Activated T-cell treated with anti-CD3 and anti-CD28 coated beads, Interleukin-2, amount 50 U/mL, for 72 hours (primary cell): ENCODE measurements at places on chromosomes 5 and 9. TPM values are rescaled to one million over a fixed set of nuclear protein-coding genes. Genes with fewer than 3 reads are reported as not detected.
A peak's percentile ranks its signal among the peaks of the same experiment; 100 is the strongest.

DNA sequence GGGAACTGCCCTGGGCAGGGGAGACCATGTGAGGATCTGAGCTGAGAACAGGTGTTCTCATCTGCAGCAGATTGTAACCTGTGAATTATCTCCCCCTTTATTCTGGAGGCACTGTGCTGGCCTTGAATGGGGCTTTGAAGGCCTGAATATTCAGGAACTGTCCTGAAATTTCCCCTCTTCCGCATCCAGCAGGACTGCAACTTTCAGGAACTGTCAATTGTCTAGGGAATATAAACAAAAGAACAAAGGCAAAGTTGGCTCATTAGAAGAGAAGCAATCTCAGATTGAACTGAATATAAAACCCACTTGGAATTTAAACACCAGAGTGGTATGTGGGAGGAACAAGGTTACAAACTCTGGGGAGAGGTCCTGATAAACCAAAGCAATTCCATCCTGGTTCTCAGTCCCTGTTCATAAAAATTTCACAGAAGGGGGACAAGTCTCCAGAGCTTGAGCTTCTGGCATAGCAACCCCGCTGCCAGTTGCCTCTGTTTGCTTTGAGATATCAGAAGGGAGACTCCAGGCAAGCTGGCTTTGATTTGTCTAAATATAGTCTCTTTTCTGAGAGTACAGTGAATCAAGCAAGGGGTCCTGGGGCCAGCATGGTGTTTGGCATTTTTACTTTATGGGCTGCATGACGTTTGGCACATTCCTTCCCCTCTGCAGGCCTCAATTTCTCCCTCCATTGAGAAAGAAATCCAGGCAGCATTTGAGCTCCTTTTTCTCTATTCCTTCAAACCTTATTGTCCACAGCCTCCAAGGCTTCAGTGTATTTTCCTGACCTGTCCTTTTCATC lies 47.5 kb downstream of the ADRB2 start:
- DNase-seq = no peak
- peaks cover 6% of the 10 kb centered on the region for H3K27me3 ChIP-seq
- no peaks in the 10 kb centered on the region for H3K36me3 ChIP-seq
- no peak overlapping the region for H3K27ac ChIP-seq
- H3K4me1 ChIP-seq = no peaks in the 10 kb centered on the region

Gene BTNL3
- 0.10 TPM for total RNA-seq

GRCh38 chr5:147512659-147513379 lies 3.0 kb upstream of the DPYSL3 start:
- H3K36me3 ChIP-seq = peaks cover 2% of the 10 kb centered on the region
- H3K4me1 ChIP-seq = peaks cover 6% of the 10 kb centered on the region
- no peak overlapping the region for H3K4me3 ChIP-seq
- H3K27ac ChIP-seq = no peak overlapping the region
- H3K27me3 ChIP-seq = peaks cover 28% of the 10 kb centered on the region

Gene FBN2
- not detected for total RNA-seq

GRCh38 chr9:97710356-97711222 lies 13.4 kb upstream of the XPA start:
- H3K36me3 ChIP-seq = no peaks in the 10 kb centered on the region
- H3K27ac ChIP-seq = no peak overlapping the region
- peaks cover 23% of the 10 kb centered on the region for H3K4me1 ChIP-seq

GRCh38 chr9:109270971-109271925 lies 49.6 kb downstream of the EPB41L4B start:
- peaks cover 2% of the 10 kb centered on the region for H3K36me3 ChIP-seq
- H3K27me3 ChIP-seq = peaks cover 5% of the 10 kb centered on the region
- H3K4me1 ChIP-seq = no peaks in the 10 kb centered on the region

DNA sequence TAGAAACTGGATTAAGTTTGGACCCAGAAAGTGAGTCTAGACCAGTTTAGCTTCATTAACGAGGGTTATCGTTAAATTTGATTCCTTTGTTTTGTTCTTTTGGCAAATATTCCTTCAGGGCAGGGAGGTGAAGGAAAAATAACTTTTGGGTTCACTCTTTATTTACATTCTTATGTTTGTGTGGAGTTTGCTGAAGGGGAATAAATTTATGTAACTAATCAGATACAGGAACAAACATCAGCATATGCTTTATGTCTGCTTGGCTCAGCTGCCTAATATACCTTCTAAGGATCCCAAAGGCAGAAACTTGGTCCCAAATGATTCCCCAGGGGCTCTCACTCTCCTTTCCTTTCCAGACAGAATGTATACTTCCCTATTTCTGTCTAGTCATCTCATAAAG lies 132.4 kb downstream of the MCTP1 start:
- no peaks in the 10 kb centered on the region for H3K4me1 ChIP-seq
- H3K36me3 ChIP-seq = peaks cover 1% of the 10 kb centered on the region
- DNase-seq = no peak

DNA sequence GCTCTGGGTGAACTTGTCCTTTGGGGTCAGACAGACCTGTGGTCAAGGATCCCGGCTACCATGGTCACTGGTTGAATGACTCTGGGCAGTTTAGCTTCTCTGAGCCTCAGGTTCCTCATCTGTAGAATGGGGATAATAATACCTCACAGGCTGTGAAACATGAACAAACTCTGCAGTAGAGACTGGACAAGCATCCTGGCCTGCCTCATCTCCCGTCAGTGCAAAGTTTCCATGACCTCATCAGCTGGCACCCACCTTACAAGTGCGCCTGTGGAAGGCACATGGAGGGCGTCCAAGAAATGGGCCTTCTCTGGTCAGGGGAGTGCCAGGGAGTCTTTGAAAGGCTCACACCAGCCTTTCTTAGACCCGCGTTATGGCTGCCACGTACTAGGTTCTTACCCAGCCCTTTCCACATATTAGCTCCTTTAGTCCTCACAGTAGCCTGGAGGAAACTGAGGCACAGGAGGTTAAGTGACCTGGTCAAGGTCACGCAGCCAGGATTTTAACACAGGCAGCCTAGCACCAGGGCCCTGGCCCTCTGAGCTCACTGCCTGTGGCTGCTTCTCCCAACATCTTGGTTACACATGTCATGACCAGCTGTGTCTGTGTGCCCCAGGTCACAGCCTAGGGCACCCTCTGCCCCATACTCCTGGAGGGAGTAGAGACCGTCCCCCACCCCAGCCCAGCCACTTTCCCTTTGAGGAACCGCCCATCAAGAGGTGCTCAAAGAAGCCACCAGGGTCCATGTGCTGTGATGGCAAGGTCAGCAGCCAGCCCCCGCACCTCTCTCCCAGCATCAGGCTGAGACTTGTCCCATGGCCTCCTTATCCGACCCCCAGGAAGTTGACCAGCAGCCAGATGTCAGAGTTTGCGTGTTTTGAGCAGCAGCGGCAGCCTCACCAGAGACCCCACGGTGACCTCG lies 39.4 kb upstream of the RPL26L1 start:
- H3K4me1 ChIP-seq = peaks cover 9% of the 10 kb centered on the region
- no peaks in the 10 kb centered on the region for H3K27me3 ChIP-seq
- no peak overlapping the region for H3K27ac ChIP-seq

Gene DCTN3
- 79.2 TPM for total RNA-seq

DNA sequence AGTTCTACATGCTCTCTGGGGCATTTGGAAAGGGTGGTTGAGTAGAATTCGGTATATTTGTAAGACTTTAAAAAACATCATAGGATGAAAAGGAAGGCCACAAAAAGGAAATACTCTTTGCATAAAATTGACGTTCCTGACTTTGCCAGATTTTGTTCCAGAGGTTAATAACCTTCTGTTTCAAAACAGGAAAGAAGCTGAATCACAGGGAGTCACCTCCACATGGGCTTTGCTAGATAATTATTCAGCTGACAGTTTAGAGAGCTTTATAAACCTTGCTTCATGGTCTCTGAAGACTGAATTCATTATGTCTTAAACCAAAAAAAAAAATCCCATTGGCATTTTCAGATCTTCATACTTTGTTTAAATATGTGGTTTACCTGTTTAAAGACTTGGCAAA lies 203.7 kb downstream of the SEMA6A start:
- H3K27ac ChIP-seq = no peak overlapping the region
- no peak overlapping the region for H3K4me3 ChIP-seq
- H3K27me3 ChIP-seq = no peaks in the 10 kb centered on the region
- H3K4me1 ChIP-seq = peaks cover 16% of the 10 kb centered on the region

- H3K27me3 ChIP-seq = no peaks in the 10 kb centered on the region
- no peak overlapping the region for H3K4me3 ChIP-seq
- H3K4me1 ChIP-seq = peaks cover 13% of the 10 kb centered on the region
- DNase-seq = no peak
- H3K27ac ChIP-seq = no peak overlapping the region
Measured at GRCh38 chr5:76341651-76342334, 61.3 kb upstream of the IQGAP2 start.

GRCh38 chr5:170109059-170110031 lies 3.6 kb downstream of the FOXI1 start:
- H3K36me3 ChIP-seq = no peaks in the 10 kb centered on the region
- H3K27me3 ChIP-seq = peaks cover 9% of the 10 kb centered on the region
- no peak overlapping the region for H3K27ac ChIP-seq
- DNase-seq = no peak
- H3K4me1 ChIP-seq = no peaks in the 10 kb centered on the region
- no peak overlapping the region for H3K4me3 ChIP-seq

- peaks cover 7% of the 10 kb centered on the region for H3K4me1 ChIP-seq
- peaks cover 21% of the 10 kb centered on the region for H3K27me3 ChIP-seq
- H3K4me3 ChIP-seq = no peak overlapping the region
- no peaks in the 10 kb centered on the region for H3K36me3 ChIP-seq
- H3K27ac ChIP-seq = no peak overlapping the region
- DNase-seq = peak; percentile 7
Measured at GRCh38 chr5:17224858-17225511, 7.6 kb downstream of the BASP1 start.

Gene ENHO
- total RNA-seq = not detected

Gene RNF180
- not detected for total RNA-seq

Gene POMT1
- total RNA-seq = 52.1 TPM

DNA sequence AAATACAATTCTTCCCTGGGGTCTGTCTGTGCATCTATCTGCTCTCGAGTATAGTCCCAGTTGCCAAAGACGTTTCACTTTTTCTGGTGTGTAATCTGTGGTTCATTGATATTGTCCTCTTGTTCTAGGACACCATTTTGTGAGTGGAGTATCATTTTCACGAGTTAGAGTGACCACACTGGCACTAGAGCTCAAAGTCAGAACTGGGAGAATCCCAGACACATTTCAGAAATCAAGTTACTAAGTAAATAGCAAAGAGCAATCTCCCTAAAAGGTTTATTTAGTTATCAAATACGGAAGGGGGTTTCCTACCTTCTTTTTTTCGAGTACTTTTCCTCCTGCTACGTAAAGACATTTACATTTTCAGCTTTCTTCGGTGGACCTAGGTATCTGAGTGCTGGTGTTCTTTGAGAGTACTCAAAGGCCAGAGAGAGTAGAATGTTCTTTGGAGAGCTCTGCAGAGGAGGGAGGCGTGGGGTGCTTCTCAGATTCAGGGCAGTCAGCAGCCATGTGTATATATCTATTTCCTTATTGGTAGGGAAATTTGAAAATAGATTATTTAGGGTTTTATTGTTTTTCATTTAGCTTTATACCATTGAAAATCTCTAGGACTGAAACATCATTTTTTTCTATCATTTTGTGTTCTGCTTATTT lies 8.9 kb upstream of the HSPA9 start:
- no peak overlapping the region for H3K4me3 ChIP-seq
- DNase-seq = no peak
- no peak overlapping the region for H3K27ac ChIP-seq
- H3K27me3 ChIP-seq = peaks cover 23% of the 10 kb centered on the region
- H3K36me3 ChIP-seq = no peaks in the 10 kb centered on the region

DNA sequence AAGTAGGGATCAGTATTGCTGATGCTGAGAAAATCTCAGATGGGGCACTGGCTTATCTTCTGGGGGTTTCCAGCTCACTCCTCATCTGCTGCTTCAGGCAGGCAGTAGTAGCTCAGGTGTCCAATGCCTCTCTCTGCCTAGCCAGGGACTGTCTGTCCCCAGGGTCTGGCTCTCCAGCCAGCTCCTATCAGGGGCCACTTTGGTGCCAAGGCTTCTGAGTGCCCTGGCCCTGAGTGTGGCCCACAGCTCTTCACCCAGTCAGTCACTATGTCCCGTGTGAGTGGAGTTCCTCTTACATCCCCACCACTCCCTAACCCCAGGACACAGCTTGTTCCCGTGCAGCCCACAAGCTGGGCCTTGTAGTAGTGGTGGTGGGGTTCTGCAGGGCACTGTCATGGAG lies 251.5 kb downstream of the HSPA4 start:
- DNase-seq = no peak
- no peak overlapping the region for H3K27ac ChIP-seq
- peaks cover 6% of the 10 kb centered on the region for H3K4me1 ChIP-seq
- no peaks in the 10 kb centered on the region for H3K36me3 ChIP-seq

DNA sequence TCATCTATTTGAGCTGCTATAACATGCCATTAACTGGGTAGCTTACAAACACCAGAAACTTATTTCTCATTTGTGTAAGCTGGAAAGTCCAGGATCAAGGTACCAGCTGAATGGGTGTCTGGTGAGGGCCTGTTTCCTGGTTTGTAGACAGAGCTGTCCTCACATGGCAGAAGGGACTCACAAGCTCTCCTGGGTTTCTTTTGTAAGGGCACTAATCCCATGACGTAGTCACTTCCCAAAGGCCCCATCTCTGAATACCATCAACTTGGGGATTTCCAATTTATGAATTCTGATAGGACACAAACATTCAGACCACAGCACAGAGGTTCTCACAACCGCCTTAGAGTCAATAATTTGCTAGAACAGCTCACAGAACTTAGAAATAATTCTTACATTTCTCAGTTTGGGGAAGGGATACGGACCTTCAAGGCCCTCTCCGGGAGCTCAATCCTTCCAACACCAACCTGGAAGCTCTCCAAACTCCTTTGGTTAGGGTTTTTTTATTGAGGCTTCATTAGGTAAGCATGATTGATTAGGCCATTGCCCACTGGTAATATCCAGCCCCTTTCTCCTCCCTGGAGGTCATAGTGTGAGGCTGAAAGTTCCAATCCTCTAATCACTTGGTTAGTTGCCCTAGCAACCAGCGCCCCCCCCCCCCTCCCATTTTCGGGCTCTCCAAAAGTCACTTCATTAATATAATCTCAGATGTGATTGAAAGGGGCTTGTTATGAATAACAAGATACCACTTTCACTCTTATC lies 7.6 kb upstream of the DNAJA1 start:
- peaks cover 14% of the 10 kb centered on the region for H3K36me3 ChIP-seq
- no peak for DNase-seq
- no peaks in the 10 kb centered on the region for H3K27me3 ChIP-seq
- no peak overlapping the region for H3K4me3 ChIP-seq

Gene SYK
- total RNA-seq = 0.19 TPM
